ENCODE measurements at places on chromosomes 3 and 15. TPM values are rescaled to one million over a fixed set of nuclear protein-coding genes. Genes with fewer than 3 reads are reported as not detected.

DNA sequence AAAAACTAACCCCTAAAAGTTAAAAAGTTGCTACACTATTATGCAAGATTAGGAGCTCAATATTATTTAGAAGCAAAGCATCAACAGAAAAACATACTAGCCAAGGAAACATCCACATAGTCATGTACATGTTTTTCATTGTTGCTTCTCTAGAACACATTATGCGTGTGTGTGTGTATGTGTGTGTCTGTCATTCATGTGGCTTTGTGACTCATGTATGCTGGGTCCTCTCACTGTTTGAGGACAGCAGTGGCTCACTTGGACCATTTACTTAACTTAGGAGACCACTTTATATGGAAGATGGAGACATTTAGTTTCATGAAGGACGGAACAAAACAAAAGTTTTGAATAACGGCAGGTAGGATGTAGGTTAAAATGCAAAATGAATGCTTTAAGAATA lies 219.4 kb upstream of the THBS1 start:
- H3K4me1 ChIP-seq, result no peaks in the 10 kb centered on the region
- H3K36me3 ChIP-seq, result no peaks in the 10 kb centered on the region
- no peak overlapping the region for H3K27ac ChIP-seq
- H3K27me3 ChIP-seq, result no peaks in the 10 kb centered on the region

DNA sequence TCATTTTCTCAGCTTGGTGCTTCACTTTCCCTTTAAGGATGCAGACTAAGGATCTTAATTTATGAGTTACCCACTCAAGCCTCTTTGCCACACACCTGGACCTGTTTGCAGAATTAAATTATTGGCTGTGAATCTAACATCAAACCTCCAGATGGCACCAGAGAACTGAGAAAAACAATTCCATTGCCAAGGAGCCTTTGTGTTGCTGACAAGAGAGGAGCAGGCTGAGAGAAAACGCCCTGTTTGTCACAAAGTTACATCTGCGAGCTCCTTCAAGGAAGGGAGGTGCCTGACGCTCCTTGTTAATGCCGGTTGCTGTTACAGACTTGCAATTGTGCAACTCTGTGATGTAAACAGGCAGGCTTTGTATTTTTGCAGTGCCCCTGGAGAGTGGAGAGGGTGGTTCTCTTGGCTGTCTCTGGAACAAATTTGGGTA lies 36.3 kb upstream of the TMC3 start:
- DNase-seq, result no peak
- no peak overlapping the region for H3K4me3 ChIP-seq
- no peaks in the 10 kb centered on the region for H3K4me1 ChIP-seq
- H3K27ac ChIP-seq, result no peak overlapping the region
- no peaks in the 10 kb centered on the region for H3K36me3 ChIP-seq

DNA sequence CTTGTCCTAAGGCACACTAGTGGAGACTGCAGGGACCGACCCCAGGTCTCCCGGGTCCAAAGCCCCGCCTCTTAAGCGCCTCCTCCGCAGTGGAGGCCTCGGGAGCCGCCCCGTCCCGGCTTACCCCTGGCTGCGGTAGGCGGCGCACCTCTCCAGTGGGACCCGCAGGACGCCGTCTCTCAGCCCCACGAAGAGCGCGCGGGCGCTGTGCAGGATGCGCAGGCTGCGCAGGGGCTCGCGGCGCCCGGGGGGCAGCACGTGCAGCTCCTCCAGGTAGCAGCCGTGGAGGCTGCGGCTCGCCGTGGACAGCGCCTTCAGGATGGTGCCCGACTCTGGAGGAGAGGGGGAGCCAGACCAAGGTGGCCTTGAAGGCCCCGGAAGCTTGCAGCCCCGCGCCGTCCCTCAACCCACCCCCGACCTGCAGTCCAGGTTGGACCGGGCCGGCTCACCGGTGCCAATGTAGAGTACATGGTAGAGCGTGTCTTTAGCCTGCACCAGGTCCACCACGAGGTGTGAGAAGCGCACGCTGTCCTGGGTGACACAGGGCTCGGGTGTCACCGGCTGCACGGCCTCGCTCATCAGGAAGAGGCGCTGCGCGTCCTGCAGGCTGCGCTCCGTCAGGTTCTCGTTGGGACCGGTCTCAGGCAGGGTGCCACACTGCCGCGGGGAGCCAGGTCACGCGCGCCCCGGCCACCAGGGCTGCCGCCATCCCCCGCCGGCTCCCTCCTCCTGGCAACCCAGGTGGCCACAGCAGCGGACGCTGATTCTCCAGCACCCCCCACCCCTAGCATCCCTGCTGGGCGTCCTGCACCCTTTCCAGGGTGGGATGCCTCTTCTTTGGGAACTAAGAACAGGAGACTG lies 105.5 kb downstream of the SEMA5B start:
- no peaks in the 10 kb centered on the region for H3K36me3 ChIP-seq
- no peak overlapping the region for H3K4me3 ChIP-seq
- DNase-seq, result no peak
- H3K27ac ChIP-seq, result no peak overlapping the region

GRCh38 chr3:152328841-152329240 lies 60.1 kb downstream of the MBNL1 start:
- H3K4me1 ChIP-seq, result peaks cover 4% of the 10 kb centered on the region
- no peak overlapping the region for H3K4me3 ChIP-seq
- H3K27me3 ChIP-seq, result no peaks in the 10 kb centered on the region
- no peaks in the 10 kb centered on the region for H3K36me3 ChIP-seq
- DNase-seq, result no peak
- no peak overlapping the region for H3K27ac ChIP-seq

DNA sequence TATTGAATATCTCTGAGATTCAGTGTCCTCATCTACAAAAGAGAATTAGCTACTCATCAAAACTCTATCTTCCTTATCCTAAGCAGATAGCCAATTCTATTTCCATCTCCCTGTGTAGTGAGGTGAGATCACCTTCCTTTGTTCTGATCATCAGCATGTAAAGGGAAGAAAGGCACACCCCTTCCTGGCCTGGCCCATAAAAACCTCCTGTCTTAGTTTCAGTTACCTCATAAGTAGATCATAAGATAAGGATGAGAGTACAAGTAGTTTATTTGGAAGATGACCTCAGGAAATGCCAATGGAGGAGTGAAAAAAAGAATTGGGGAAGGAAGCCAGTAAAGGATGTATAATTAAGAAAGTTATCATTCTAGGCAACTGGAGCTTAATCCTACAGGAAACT lies 114.5 kb upstream of the GADL1 start:
- DNase-seq, result no peak
- H3K36me3 ChIP-seq, result no peaks in the 10 kb centered on the region
- H3K27me3 ChIP-seq, result no peaks in the 10 kb centered on the region

DNA sequence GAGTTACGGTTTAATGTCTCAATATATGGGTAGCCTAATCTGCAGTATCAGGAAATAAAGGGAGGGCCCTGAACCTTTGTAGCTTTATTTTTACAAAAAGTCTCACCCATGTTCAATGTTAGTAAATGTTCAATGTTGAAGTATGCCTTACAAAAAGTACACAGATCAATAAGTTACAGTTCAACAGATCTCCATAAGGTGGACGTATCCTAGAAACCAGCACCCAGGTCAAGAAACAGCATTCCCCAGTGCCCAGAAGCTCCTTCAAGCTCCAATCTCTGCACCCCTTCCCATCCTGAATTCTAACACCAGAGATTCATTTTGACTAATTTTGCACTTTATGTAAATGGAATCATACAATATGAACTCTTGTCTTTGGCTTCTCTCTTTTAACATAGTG lies 31.3 kb downstream of the COLQ start:
- no peaks in the 10 kb centered on the region for H3K27me3 ChIP-seq
- peaks cover 9% of the 10 kb centered on the region for H3K36me3 ChIP-seq
- no peak for DNase-seq
- H3K4me3 ChIP-seq, result no peak overlapping the region

- no peaks in the 10 kb centered on the region for H3K27me3 ChIP-seq
- H3K36me3 ChIP-seq, result no peaks in the 10 kb centered on the region
- no peak overlapping the region for H3K4me3 ChIP-seq
- DNase-seq, result no peak
- no peak overlapping the region for H3K27ac ChIP-seq
These were observed 67.0 kb upstream of the TPM1 start for GRCh38 chr15:62975515-62975914.

DNA sequence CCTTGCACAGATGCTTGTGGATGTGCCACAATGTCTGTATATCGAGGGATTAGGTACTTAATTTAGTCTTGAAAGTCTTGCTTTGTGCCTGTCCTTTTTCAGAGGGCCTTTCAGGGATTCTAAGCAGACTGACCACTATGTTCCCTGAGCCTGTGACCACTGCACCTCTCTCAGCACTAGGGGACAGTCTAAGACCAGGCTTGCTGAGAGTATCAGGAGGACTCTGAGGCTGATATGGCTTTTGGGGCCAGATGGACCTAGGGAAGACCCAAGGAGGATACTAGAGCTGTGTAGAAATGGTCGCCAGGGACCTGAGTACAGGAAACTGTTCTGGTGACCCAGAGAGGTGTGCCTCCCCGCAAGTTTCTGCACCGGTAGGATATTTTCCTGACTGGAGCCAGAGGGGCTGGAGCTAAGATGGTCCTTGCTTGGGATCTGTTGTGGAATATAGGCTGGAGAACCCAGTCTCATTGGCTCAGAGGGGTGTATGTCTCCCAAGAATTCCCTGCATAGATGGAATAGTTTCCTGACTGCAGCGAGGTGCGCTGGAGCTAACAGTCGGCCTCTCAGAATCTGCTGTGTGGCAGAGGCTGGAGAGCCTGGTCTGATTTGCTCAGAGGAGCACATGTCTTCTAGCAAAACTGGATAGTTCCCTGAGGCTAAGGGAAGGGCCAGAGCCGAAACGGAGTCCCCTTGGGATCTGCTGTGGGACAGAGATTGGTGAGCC lies 213.2 kb upstream of the DCBLD2 start:
- H3K4me3 ChIP-seq, result no peak overlapping the region
- no peaks in the 10 kb centered on the region for H3K27me3 ChIP-seq
- no peaks in the 10 kb centered on the region for H3K36me3 ChIP-seq
- H3K27ac ChIP-seq, result no peak overlapping the region

GRCh38 chr3:62817678-62818077 lies 57.5 kb downstream of the CADPS start:
- DNase-seq, result no peak
- H3K4me3 ChIP-seq, result no peak overlapping the region
- no peaks in the 10 kb centered on the region for H3K36me3 ChIP-seq
- H3K27me3 ChIP-seq, result no peaks in the 10 kb centered on the region
- no peaks in the 10 kb centered on the region for H3K4me1 ChIP-seq

DNA sequence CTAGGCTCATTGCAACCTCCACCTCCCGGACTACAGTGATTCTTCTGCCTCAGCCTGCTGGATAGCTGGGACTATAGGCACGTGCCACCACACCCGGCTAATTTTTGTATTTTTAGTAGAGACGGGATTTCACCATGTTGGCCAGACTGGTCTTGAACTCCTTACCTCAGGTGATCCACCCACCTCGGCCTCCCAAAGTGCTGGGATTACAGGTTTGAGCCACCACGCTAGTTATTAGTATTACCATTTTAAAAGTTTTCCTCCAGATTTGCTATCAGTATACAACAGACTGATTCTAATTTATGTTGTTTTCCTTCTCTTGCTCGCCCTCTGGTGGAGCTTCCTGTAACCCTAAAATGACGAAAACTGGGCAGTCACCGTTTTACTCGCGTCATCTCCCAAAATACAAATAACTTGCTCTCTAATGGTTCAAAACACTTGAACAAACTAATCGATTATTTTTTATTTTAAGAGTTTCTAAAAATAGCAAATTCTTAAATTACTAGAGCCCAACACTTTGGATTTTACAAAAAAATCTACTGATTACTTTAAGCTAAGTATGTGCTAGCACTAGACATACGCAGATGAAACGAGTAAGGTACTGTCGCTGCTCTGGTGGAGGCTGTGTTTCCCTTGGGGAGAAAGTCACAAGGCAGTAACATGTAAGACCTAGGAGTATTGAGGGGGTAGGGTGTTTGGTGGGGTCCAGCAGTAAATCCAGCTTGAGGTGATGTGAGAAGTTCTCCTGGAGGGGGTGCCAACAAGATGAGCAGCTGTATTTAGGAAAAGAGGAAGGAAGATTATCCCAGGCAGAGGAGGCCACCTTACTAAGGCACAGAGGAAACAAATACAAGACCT lies 203.3 kb downstream of the MBNL1 start:
- peaks cover 3% of the 10 kb centered on the region for H3K4me1 ChIP-seq
- DNase-seq, result peak; percentile 74
- H3K27me3 ChIP-seq, result no peaks in the 10 kb centered on the region
- H3K4me3 ChIP-seq, result no peak overlapping the region

The ITGB5 gene
- 369 TPM for total RNA-seq

GRCh38 chr3:174202561-174202960 lies 656.6 kb upstream of the NAALADL2 start:
- no peak overlapping the region for H3K4me3 ChIP-seq
- H3K27ac ChIP-seq, result no peak overlapping the region
- H3K27me3 ChIP-seq, result no peaks in the 10 kb centered on the region
- peaks cover 2% of the 10 kb centered on the region for H3K4me1 ChIP-seq
- no peak for DNase-seq
- H3K36me3 ChIP-seq, result no peaks in the 10 kb centered on the region

The ROBO2 gene
- total RNA-seq, result 1.0 TPM

The HESX1 gene
- total RNA-seq, result 1.9 TPM

The PDZRN3 gene
- total RNA-seq, result 62.6 TPM

The GPR62 gene
- total RNA-seq, result not detected

DNA sequence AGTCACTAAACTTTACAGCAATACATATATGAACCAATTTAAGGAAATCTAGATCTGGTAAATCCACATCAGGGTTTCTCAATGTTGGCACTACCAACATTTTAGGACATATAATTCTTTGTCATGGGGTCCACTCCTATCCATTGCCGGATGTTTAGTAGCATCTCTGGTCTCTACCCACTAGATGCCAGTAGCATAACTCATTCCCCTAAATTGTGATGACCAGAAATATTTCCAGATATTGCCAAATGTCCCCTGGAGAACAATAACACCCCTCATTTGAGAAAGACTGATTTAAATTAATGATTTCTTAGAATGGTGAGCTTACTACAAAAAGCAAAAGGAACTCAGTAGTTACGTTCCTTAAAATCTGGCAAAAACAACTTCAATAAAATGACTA lies 23.1 kb upstream of the ANKRD28 start:
- H3K27ac ChIP-seq, result no peak overlapping the region
- H3K36me3 ChIP-seq, result no peaks in the 10 kb centered on the region
- no peaks in the 10 kb centered on the region for H3K27me3 ChIP-seq
- H3K4me3 ChIP-seq, result no peak overlapping the region

GRCh38 chr3:17182166-17182565 lies 297.4 kb downstream of the PLCL2 start:
- H3K4me1 ChIP-seq, result no peaks in the 10 kb centered on the region
- no peaks in the 10 kb centered on the region for H3K36me3 ChIP-seq
- no peaks in the 10 kb centered on the region for H3K27me3 ChIP-seq
- H3K4me3 ChIP-seq, result peak overlapping the region; percentile 18

Data from aorta (tissue), 5 donors.